ENCODE measurements at places on chromosomes 16 and 17. TPM values are rescaled to one million over a fixed set of nuclear protein-coding genes. Genes with fewer than 3 reads are reported as not detected.

GRCh38 chr16:83901101-83901500 is 2.2 kb downstream of the MLYCD start:
- no peak overlapping the region for H3K27ac ChIP-seq
- peaks cover 11% of the 10 kb centered on the region for H3K36me3 ChIP-seq
- no peaks in the 10 kb centered on the region for H3K27me3 ChIP-seq
- H3K4me3 ChIP-seq = no peak overlapping the region

DNA sequence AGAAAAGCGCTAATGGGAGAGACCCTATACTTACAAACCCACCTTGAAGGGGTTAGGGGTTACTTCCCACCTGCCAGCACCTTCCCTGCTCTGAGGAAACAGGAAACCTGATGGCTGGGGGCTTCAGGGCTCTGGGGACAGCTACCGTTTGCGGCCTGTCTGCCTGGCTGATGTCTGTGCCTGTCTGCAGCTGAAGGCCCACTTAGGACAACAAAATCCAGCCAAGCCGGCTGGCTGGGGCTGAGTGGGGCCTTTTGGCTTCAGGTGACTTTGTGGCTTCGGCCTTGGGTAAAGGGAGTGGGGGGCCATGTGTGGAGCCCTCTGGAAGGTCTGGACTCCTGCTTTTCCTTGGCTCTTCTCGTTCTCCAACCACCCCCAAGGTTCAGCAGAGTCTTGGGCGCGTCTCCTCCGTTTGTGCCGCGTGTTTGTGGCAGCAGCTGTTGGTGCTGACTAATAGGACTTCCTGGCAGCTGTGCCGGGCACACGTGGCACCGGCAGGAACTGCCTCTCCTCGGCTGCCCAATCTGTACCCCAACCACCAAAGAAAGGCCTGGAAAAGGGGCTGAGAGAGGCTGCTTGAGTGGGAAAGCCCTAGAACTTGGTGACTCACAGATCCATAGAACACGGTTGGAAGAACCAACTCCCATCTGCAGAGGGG is 186.7 kb downstream of the MSI2 start:
- no peaks in the 10 kb centered on the region for H3K36me3 ChIP-seq
- no peaks in the 10 kb centered on the region for H3K27me3 ChIP-seq
- no peak overlapping the region for H3K4me3 ChIP-seq
- H3K4me1 ChIP-seq = peaks cover 77% of the 10 kb centered on the region

GRCh38 chr17:78952706-78953105 is 27.0 kb downstream of the LGALS3BP start:
- DNase-seq = no peak
- no peak overlapping the region for H3K4me3 ChIP-seq
- no peaks in the 10 kb centered on the region for H3K4me1 ChIP-seq
- no peaks in the 10 kb centered on the region for H3K36me3 ChIP-seq
- no peak overlapping the region for H3K27ac ChIP-seq

DNA sequence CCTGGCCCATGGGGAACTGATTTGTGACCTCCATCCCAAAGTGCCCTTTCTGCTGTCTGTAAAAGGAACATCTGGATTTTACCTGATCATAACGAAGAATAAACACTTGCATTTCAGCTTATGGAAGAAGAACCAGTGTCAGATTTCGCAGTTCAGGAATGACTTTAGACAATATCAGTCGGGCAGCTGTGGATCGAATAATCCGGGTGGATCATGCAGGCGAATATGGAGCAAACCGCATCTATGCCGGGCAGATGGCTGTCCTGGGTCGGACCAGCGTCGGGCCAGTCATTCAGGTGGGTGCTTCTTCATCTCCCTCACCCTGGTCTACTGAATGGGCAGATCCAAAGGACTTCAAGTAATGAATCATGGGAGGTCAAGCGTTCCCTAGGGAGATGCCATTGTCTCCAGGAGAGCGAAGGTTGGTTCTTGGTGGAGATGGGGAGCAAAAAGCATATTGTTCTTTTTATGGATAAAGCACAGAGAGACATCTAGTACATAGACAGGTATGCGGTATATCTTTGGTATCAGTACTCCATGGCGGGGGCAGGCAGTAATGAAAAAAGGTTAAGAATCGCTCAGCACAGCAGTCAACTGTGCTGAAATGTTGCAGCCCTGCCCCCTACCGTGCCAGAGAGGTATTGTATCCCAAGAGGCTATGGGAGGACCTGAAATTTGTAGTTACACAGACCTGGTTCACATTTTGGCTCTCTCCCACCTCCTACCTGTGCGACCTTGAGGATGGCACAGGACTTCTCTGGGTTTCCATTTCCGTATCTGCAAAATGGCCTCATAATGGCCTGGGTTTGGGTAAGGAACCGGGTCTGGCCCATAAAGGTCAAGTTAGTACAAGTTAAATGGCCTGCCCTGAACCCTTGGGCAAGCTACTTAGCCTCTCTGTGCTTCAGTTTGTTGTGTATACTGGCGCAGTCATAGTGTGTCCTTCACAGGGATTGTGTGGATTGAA is 4.7 kb downstream of the COQ7 start:
- DNase-seq = peak; percentile 65
- H3K27me3 ChIP-seq = no peaks in the 10 kb centered on the region
- peaks cover 1% of the 10 kb centered on the region for H3K36me3 ChIP-seq
- H3K4me3 ChIP-seq = no peak overlapping the region

DNA sequence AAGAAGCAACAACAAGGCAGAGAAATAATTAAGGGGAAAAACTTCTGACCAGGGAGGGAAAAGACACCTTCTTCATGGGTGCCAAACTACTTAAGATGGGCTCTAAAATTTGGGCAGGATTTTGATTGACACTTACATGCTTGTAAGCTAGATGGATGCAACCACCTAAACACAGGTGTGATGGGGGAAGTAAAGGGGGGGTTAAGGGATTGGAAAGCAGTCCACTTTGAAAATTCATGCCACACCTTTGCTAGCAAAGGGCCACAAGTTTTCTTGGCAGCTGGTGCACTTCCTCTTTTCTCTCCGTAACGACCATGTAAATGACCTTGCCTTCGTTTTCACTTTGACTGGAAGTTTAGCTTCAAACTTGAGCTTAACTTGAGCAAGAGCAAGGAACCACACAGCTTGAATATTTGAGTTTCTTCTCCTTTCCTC is 14.3 kb upstream of the PRKAR1A start:
- H3K36me3 ChIP-seq = no peaks in the 10 kb centered on the region
- H3K4me1 ChIP-seq = peaks cover 22% of the 10 kb centered on the region
- H3K27ac ChIP-seq = peak overlapping the region; percentile 71
- peak; percentile 87 for DNase-seq
- H3K27me3 ChIP-seq = no peaks in the 10 kb centered on the region
- peak overlapping the region; percentile 52 for H3K4me3 ChIP-seq

- H3K4me3 ChIP-seq = no peak overlapping the region
- H3K27me3 ChIP-seq = no peaks in the 10 kb centered on the region
- H3K36me3 ChIP-seq = no peaks in the 10 kb centered on the region
- no peak overlapping the region for H3K27ac ChIP-seq
- peaks cover 6% of the 10 kb centered on the region for H3K4me1 ChIP-seq
- DNase-seq = no peak
Measured at GRCh38 chr17:59111539-59111938, 4.9 kb upstream of the TRIM37 start.

GRCh38 chr17:10748531-10749181 is 18.8 kb upstream of the TMEM220 start:
- H3K27ac ChIP-seq = no peak overlapping the region
- H3K27me3 ChIP-seq = no peaks in the 10 kb centered on the region
- no peaks in the 10 kb centered on the region for H3K36me3 ChIP-seq

GRCh38 chr17:51044976-51045375 is 75.7 kb downstream of the SPAG9 start:
- H3K27ac ChIP-seq = no peak overlapping the region
- H3K4me1 ChIP-seq = no peaks in the 10 kb centered on the region
- H3K27me3 ChIP-seq = no peaks in the 10 kb centered on the region
- H3K36me3 ChIP-seq = peaks cover 5% of the 10 kb centered on the region
- H3K4me3 ChIP-seq = no peak overlapping the region

DNA sequence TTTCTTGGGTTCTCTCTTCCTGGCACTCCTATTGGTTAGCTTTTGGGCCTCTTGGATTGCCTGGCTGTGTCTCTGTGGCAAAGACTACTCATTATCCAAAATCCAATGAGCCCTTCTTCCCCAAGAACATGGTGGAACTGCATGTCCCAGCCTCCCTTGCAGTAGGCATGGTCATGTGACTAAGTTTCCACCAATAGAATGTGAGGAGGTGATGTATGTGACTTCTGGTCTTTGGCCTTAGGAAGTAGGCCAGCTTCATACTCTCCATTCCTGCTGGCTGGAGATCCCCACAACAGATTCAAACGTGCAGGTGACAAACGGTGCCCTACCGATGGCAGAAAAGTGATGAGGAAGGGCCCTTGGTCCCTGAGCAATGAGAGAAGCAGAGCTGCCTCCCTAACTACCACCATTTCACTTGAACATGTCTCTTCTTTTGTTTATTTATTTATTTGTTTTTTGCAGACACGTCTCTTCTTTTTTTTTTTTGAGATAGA is 17.3 kb upstream of the SPN start:
- H3K27me3 ChIP-seq = no peaks in the 10 kb centered on the region
- peak; percentile 68 for DNase-seq
- peak overlapping the region; percentile 82 for H3K27ac ChIP-seq

DNA sequence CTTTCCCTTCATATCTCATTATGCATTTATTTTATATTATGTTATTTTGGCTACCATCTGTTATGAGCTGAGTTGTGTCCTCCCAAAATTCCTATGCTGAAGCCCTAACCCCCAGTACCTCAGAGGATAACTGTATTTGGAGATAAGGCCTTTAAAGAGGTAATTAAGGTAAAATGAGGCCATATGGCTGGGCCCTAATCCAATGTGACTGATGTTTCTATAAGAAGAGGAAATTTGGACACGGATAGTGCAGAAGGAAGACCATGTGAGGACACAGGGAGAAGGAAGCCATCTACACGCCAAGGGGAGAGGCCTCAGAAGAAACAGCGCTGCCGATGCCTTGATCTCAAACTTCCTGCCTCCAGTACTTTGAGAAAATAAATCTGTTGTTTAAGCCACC is 557.7 kb upstream of the CDH5 start:
- no peak for DNase-seq
- H3K27me3 ChIP-seq = no peaks in the 10 kb centered on the region
- H3K4me3 ChIP-seq = no peak overlapping the region
- H3K27ac ChIP-seq = no peak overlapping the region
- H3K4me1 ChIP-seq = no peaks in the 10 kb centered on the region

DNA sequence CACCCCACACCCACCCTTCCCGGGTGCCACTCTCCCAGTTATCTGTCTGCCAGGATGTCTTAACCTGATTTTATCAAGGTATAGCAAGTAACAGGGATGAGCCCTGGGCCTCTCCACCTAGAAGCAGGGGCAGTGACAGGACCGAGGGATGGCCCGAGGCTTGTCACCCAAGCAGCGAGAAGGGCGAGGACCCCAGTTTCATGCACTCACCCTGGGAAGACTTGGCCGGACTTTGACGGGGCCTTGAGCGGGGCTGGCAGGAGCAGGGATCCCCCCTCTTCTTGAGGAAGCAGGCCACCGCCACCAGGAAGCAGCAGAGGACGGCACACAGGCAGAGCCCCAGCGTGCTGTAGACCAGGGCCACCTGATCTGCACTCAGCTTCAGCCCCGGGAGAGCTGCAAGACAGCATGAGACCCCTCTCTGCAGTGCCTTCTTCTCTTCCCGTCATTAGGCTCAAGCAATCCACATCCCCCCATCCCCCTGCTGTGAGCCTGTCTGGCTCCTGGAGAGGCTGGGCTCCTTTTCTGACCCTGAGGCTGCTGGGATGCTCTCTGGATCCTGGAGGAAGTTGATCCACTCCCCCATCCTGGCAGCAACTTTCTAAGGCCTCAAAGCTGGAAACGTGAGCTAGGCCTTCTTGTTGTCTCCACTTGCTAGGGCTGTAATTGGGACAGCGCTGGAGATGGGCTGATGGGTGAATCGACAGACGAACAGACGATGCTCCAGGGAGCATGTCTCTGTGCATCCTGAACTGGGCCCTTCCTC is 31.6 kb downstream of the TNFRSF13B start:
- no peak for DNase-seq
- H3K27me3 ChIP-seq = no peaks in the 10 kb centered on the region
- H3K27ac ChIP-seq = no peak overlapping the region
- no peak overlapping the region for H3K4me3 ChIP-seq
- H3K36me3 ChIP-seq = no peaks in the 10 kb centered on the region
- peaks cover 20% of the 10 kb centered on the region for H3K4me1 ChIP-seq

GRCh38 chr16:1447965-1448364 is 3.6 kb upstream of the CCDC154 start:
- no peaks in the 10 kb centered on the region for H3K36me3 ChIP-seq
- H3K4me1 ChIP-seq = peaks cover 24% of the 10 kb centered on the region

- peak overlapping the region; percentile 60 for H3K27ac ChIP-seq
- peak; percentile 81 for DNase-seq
- no peaks in the 10 kb centered on the region for H3K27me3 ChIP-seq
- peaks cover 34% of the 10 kb centered on the region for H3K4me1 ChIP-seq
Measured at GRCh38 chr16:324451-325334, 27.8 kb downstream of the AXIN1 start.

GRCh38 chr17:70848785-70849184 is 679.5 kb downstream of the KCNJ2 start:
- H3K27ac ChIP-seq = no peak overlapping the region
- H3K4me1 ChIP-seq = no peaks in the 10 kb centered on the region
- H3K4me3 ChIP-seq = no peak overlapping the region
- H3K27me3 ChIP-seq = no peaks in the 10 kb centered on the region

GRCh38 chr16:78745108-78746019 is 645.9 kb downstream of the WWOX start:
- DNase-seq = no peak
- no peak overlapping the region for H3K4me3 ChIP-seq
- H3K36me3 ChIP-seq = no peaks in the 10 kb centered on the region
- peaks cover 55% of the 10 kb centered on the region for H3K4me1 ChIP-seq
- no peaks in the 10 kb centered on the region for H3K27me3 ChIP-seq
- H3K27ac ChIP-seq = no peak overlapping the region

DNA sequence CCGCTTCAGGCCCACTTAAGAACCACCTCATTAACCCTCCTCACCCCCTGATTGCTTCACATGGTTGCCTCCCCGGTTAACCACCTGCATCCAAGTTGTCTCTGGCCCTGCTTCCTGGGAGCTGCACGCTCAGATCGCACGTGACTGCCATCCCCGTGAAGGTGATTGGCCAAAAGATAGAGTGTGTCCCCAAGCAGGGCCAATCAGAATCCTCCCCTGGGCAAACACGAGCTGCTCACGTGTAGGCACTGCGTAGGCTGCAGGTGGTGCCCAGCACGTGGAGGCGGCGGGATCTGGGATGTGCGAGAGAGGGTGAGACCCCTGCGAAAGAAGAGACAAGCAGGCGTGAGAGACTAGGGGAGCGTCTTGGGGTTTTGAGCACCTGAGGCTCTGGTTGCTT is 111.8 kb upstream of the CRHR1 start:
- no peaks in the 10 kb centered on the region for H3K36me3 ChIP-seq
- DNase-seq = no peak
- no peaks in the 10 kb centered on the region for H3K4me1 ChIP-seq
- H3K27me3 ChIP-seq = no peaks in the 10 kb centered on the region
- H3K27ac ChIP-seq = no peak overlapping the region

GRCh38 chr16:67541391-67542263 is 13.0 kb downstream of the RIPOR1 start:
- no peak overlapping the region for H3K4me3 ChIP-seq
- peak; percentile 39 for DNase-seq
- H3K36me3 ChIP-seq = peaks cover 3% of the 10 kb centered on the region
- peak overlapping the region; percentile 47 for H3K27ac ChIP-seq

GRCh38 chr17:66540131-66540781 is 237.8 kb downstream of the PRKCA start:
- H3K4me3 ChIP-seq = no peak overlapping the region
- no peaks in the 10 kb centered on the region for H3K27me3 ChIP-seq
- no peak for DNase-seq
- no peak overlapping the region for H3K27ac ChIP-seq

The ABCC3 gene
- total RNA-seq = 0.44 TPM

The KRT24 gene
- total RNA-seq = not detected

The ZP2 gene
- total RNA-seq = not detected

The C16orf87 gene
- total RNA-seq = 12.5 TPM

The IL17C gene
- 1.5 TPM for total RNA-seq

The KRTAP4-4 gene
- not detected for total RNA-seq
